ENCODE measurements at places on chromosomes 11 and 22.

- DNase-seq, result no peak
Measured at GRCh38 chr11:93895106-93895862, 44.9 kb upstream of the VSTM5 start.

DNA sequence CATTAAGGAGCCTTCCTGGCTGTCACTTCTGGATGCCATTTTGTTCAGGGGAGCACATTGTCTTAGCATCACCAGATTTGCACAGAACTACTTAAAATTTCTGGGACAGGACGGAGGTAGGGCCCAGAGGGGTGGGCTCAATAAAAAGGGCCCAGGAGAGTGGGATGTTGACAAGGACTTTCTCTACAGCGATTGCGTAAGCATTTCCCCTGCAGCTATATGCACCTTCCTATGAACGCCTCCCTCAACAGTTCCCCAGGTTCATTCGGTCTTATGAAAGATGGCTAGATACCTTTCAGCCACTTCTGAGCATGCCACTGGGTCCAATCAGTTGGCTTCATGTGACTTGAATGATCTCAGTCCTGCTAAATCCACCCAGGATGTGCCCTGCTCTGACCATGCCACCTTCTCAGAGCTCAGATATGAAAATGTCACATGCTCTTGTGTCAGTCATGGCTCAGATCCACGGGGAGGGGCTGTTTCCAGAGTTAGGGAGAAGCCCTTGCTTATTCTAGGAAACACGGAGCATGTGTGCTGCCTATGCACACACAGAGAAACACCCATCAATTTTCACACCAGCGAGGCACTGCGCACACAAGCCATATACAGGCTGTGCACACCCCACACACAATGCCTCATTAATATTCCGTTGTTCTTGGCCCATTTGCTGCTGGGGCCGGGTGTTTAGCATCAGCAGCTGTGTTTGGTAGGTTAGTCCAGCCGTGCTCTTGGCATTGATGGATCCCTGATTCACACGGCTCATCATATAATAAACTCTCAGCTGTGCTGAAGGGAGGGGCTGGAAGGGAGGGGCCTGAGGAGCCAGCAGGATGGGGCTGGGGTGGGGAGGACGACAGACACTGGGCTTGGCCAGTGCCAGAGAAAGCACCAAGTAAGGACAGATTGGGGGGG, 52.5 kb upstream of the NNMT start:
- no peak for DNase-seq

DNA sequence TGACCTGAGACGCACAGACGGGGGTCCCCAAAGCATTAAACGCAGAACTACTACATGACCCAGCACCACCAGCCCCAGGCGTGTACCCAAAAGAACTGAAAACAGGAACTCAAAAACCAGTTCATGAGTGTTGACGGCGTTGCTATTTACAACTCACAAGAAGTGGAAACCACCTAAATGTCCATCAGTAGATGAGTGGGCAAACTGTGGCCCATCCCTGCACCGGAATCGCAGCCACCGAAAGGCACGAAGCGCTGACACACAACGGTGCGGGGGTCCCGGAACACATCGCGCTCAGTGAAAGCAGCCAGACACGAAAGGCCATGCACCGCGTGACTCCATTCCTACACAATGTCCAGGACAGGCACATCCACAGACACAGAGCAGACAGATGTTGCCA, 79.2 kb downstream of the TRMU start:
- DNase-seq, result no peak

GRCh38 chr11:111977146-111978027, 40.2 kb downstream of the DIXDC1 start:
- peak; percentile 71 for DNase-seq
